ENCODE measurements at places on chromosomes 4 and X. TPM values are rescaled to one million over a fixed set of nuclear protein-coding genes. Genes with fewer than 3 reads are reported as not detected.
A peak's percentile ranks its signal among the peaks of the same experiment; 100 is the strongest.

SSX5 gene
- polyA plus RNA-seq, result not detected

GRCh38 chr4:168796362-168797106, 213.5 kb downstream of the CBR4 start:
- DNase-seq, result no peak

PPID gene
- 57.6 TPM for polyA plus RNA-seq

- DNase-seq, result no peak
These were observed 10.2 kb upstream of the IQSEC2 start for GRCh38 chrX:53291596-53291995.

DNA sequence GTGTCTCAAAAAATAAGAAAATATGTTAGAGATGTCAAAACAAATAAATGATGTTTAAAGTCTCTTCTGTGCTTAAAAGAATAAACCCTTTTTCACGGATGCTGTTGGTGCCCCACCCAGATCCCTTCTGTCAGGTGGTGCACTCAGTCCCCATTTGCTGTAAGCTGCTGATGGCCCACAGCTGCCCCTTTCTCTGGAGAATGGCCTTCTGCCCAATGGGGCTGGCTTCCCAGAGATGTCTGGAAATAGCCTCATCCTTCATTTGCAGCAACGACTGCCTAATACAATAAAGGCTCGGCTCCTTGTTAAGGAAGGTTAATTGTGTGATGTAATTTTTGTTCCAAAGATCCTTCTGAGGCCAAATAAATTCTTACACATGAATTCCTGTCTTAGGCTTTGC, 31.8 kb downstream of the ETNPPL start:
- DNase-seq, result no peak

- DNase-seq, result no peak
These were observed 264.0 kb downstream of the TRIML1 start for GRCh38 chr4:188403272-188403671.

C4orf36 gene
- polyA plus RNA-seq, result 0.18 TPM

EREG gene
- not detected for polyA plus RNA-seq

DNA sequence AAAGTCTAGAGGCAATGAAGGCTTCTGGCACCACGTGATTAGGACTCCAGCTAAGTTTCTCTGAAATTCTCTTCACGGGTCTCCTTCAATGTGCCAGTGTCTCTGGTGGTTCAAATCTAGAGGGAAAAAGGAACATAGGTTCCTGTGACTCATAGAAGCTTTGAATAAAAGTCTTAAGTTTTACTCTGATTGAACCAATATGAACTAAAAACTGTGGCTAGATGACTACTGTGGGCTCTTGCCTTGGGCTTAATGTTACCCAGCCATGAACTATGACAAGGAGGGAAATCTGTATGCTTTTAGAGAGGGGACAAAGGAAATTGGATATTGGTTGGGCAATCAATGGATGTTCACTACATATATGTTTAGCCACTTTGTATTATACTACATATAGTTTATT, 49.9 kb upstream of the TEX13D start:
- no peak for DNase-seq

- DNase-seq, result no peak
These were observed 2.9 kb upstream of the CCSER1 start for GRCh38 chr4:90124276-90124675.

GSTCD gene
- 2.0 TPM for polyA plus RNA-seq

CFAP299 gene
- not detected for polyA plus RNA-seq

LRPAP1 gene
- polyA plus RNA-seq, result 148 TPM

CLNK gene
- 1.8 TPM for polyA plus RNA-seq

GDPD2 gene
- not detected for polyA plus RNA-seq

NXF2B gene
- not detected for polyA plus RNA-seq

DNA sequence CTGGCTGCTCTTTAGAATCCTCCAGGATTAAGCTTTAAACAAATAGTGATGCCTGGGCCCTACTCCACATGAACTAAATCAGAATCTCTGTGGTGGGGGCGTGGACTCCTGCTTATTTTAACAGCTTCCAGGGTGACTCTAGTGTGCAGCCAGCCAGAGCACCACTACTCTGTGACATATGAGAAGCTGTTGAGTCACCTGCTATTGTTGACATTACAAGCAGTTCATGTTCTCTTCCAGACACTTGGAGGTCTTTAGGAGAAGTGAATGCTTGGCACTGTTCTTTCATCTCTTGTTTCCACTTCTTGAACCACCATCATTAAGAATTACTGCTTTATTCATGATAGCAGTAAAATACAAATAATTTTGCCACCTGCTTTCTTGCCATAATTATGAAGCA, 426 bp upstream of the C4orf51 start:
- no peak for DNase-seq

RHOXF1 gene
- not detected for polyA plus RNA-seq

PPP4R3C gene
- polyA plus RNA-seq, result not detected

DCAF12L2 gene
- polyA plus RNA-seq, result not detected

DNA sequence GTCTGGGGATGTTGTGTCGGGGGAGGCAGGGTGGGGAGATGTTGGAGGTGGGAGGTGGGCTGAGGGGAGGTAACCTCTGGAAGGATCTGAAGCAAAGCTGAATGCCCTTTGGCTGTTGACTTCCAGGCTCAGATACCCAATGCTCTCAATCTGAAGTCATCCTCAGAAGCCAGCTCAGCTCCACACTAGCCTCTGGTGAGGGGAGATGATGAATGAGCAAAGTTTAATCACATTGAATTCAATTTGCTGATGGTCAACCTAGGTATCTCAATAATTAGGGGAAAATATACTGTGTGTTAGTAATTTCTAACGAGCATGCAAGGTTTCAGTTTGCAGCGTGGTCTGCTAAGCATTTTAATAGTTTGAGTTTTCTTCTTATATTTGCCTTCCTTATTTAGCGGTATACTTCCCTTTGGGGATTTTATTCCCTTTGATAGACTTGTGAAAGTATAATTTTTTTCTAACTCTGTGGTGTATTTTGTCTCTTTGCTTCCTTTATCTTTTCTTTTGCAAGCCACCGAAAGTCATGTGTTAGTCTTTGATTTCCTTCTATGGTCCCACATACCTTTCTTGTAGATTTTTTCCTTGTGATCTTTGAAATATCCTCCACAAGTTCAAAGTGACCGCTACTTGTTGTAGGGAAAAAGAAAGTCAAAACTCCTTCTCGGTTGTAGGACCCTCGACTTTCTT, 146.3 kb upstream of the LEF1 start:
- no peak for DNase-seq

DNA sequence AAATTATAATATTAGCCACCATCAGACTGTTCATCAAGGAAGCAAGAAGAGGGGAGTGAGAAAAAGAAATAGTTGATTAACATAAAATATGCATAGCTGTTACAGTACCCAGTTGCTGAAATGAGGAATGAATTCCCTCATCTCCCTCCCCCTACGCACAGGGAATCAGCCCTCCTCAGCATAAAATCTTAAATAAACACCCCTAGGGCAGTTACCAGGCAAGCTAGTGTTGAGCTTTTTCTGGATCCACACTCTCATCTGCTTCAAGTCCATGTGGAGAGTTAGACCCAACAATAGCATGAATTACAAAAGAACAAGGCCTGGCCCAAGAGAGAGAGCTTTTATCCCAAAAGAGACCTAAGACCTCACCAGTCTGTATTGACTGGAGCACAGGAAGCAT, 19.0 kb upstream of the SYTL4 start:
- no peak for DNase-seq

GRCh38 chrX:111382277-111382676, 29.7 kb downstream of the DCX start:
- no peak for DNase-seq

GRCh38 chr4:139528377-139529005, 27.5 kb downstream of the SETD7 start:
- peak; percentile 50 for DNase-seq

Data from immature natural killer cell (primary cell).